ENCODE measurements at places on chromosomes 11 and 22.

DNA sequence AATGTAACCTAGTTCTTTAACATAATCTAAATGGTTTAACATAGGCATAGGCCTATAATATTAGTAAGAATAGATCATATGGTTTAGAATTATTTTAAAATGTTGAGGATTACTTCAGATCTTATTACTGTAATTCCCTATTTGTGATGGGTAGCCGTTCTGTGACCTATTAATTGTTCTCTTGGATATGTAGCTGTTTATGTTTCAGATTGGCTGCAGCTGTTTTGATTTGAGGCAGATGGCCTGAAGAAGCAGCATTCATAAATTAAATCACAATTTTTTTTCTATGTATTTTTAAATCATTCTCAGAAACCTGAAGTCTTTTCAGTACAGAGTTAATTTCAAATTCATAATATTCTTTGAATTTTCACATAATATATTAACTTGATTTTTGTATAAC lies 104.5 kb downstream of the PDE3B start:
- no peak for DNase-seq

- no peak for DNase-seq
Observed at GRCh38 chr11:16193897-16194381, 162.4 kb downstream of the SOX6 start.

GRCh38 chr22:46458525-46458924 lies 78.9 kb downstream of the CELSR1 start:
- DNase-seq, result no peak

DNA sequence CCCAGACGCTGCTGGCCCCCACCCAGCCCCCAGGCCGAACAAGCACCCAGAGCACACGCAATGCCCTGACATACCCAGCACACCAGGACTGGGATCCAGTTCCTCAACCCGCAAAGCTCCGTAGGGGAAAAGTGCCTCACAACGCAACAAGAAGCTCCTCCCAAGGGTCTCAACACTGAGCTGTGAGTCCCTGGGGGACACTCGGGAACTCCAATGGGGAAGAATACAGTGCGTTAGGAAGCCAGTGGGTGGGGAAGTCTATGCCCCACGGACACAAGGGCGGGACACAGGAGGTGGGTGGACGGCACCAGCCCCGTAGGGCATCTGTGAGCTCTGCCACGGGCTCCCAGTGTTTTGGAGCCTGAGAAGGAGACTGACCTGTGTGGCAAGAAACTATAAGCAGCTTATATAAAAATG lies 1.6 kb downstream of the DEAF1 start:
- no peak for DNase-seq

- no peak for DNase-seq
Observed at GRCh38 chr11:832529-833113, at the start of gene CD151. TSS of gene CD151 (plus strand) at chr11:832952. CDS start at chr11:836070, 3,118 bp downstream.

GRCh38 chr11:3001496-3001895 lies 9.4 kb upstream of the NAP1L4 start:
- no peak for DNase-seq

DNA sequence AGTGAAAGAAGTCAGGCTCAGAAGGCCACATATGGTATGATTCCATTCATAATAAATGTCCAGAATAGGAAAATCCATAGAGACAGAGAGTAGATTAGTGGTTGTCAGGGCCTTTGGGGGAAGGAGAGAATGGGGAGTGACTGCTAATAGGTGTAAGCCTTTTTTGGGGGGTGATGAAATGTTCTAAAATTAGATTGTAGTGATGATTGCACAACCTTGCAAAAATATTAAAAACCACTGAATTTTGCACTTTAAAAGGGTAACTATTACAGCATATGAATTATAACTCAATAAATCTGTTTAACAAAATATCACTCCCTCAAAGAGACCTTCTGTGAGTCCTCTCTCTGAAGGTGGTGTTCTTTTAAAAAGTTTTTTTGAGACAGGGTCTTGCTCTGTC lies 72.3 kb upstream of the GRK3 start:
- DNase-seq, result no peak

- DNase-seq, result no peak
Observed at GRCh38 chr22:49999063-49999945, 13.3 kb downstream of the IL17REL start.

- DNase-seq, result no peak
Observed at GRCh38 chr22:48224332-48224731, 1461.9 kb downstream of the TBC1D22A start.

- no peak for DNase-seq
Observed at GRCh38 chr11:7657306-7658025, 15.8 kb downstream of the CYB5R2 start.

DNA sequence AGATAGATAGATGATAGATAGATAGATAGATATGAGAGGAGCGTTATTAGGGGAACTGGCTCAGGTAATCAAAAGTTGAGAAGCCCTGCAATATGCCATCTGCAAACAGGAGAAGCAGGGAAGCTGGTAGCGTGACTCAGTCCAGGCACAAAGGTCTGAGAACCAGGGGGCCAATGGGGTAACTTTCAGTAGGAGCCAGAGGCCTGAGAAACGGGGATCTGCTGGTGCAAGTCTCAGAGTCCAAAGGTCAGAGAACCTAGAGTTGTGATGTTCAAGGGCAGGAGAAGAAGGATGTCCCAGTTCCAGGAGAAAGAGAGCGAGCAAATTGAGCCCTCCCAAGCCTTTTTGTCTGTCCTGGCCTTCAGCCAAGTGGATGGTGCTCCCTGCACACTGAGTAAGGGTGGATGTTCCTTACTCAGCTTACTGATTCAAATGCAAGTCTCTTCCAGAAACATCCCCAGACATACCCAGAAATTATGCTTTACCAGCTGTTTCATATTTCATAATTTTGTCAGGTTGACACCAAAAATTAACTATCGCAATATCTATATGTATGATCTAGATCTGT lies 87.8 kb upstream of the SLC22A12 start:
- DNase-seq, result no peak

DNA sequence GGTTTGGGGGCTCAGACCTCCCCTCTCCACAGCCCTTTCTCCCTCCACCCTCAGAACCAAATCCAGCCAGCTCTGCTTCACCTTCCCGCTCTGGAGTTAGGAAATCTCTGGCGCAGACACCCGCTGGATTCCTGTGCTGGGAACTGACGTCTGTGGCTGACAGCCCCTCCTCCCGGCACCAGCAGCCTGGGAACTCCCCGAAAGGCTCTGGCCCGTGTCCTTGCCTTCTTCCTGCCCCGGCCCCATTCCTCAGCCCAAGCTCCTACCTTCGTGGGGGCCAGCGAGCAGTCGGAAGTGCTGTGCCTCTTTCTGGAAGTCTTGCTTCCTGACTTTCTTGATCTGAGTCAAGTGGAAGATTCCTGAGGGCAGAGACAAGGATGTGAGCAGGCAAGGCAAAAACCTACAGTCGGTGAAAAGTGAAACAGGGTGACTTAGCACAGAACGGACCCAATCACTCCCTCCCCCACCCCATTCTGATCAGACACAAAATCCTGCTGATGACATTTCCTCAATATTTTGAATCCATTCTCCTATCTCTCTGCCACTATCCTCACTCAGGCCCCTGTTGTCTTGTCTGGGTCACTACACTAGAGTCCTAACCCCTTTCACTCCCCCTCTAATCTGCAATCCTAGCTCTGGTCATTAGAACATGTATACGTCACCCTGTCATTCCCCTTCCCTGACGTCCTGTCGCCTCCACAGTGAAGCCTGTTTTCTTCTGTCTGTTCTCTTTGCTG lies 34.1 kb downstream of the CHRDL2 start:
- no peak for DNase-seq

DNA sequence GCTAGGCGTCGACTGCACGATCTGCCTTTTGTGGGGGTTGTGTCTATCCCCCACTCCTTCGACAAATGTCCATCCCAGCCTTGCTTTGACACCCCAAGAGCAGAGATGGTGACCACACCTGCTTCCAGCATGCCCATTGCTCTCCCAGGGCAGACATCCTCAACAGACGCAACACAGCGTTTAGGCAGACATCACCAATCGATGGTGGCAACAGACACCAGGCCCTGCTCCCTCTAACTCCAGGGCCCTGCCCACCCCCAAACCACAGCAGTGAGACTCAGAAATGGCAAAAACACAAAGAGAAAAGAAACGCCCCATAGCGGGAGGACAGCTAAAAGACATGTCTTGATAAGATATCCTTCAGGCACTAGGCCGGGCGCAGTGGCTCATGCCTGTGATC lies 150.9 kb downstream of the CRYBB2 start:
- DNase-seq, result no peak

GRCh38 chr11:59839615-59840014 lies 5.7 kb downstream of the CBLIF start:
- DNase-seq, result no peak

DNA sequence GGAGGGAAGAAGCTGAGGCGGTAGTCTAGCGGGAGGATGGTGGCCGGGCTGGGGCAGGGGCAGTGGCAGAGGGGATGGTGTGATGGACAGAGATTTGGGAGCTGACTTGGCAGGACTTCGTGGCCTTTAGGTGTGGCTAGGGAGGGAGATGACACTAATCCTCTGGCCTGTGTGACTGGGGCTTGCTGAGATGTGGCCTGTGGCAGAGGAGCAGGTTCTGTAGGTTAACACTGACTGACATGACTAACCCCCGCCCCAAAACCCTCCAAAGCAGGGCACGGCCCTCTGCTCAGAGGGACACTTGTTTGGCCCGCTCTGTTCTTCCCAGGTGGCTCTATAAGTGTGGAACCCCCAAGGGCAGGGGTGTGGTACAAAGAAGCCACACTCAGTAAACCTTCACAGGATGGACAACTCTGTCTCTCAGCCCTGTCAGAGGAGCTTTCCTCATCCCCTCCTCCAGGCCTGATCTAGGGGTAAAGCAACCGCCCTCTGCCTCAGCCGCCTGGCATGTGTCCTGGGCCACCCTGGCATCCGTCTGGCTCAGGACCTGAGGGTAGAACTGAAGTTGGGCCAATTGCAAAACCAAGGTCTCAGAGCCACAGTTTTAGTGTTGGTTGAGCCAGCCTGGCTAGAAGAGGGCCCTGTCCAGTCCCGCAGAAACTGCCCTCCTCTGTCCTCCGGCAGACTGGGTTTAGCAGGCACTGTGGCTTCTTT lies 15.6 kb downstream of the TOM1 start:
- no peak for DNase-seq

DNA sequence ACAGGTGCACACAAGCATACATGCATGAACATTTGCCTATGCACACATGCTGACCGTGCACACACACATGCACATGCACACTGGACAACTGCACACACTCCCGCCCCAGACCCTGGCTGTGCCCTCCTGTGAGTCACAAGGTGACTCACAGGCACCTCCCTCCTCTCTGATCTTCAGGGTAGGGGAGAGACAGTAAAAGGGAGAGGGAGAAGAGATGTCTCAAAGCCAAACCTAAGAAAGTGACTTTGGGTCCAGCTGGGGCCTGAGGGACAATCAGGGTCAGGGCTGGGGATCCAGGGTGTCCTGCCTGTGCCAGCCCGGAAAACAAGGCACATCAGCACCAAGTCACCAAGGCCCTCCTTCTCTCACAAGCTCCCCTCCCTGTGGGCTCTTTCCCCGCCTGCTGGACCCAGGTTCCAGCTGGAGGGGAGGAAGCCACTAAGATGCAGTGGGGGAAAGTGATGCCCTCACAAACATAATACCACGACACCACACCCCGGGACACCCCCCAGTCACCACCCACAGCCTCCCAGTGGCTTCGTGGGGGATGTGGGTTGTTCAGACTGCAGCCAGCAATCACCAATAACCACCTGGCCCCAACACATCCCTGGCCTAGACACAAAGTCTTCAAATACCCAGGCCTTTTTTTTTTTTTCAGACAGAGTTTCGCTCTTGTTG lies 39.3 kb downstream of the PDGFB start:
- DNase-seq, result no peak

- no peak for DNase-seq
Observed at GRCh38 chr11:73028611-73029010, 113.5 kb downstream of the FCHSD2 start.

GRCh38 chr11:121489823-121490222 lies 37.1 kb upstream of the SORL1-AS1 start:
- DNase-seq, result no peak

- DNase-seq, result no peak
Observed at GRCh38 chr11:3709977-3710376, 38.8 kb upstream of the CHRNA10 start.

DNA sequence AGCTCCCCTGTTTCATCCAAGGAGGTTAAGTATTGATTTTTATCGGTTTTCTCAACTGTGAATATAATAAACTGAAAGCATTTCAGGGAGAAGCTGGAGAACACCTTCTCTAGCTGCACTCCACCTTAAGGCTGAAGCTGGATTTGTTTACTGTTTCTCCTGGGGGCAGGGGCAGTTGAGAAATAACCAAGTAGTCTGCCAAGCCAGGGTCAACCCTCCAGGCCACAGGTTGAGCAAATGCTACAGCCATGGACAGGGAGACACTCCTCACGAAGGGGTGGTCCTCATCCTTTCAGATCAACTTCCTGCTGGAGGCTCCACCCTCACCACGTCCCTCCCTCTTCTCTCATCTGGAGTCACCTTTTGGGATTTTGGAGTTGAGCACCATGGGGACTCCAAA lies at the start of gene TTC36:
Gene TTC36 (plus strand): TSS at position 366 of the 400 bp plus-strand sequence. CDS start 21 bp downstream, at position 387.
- DNase-seq, result no peak

- no peak for DNase-seq
Observed at GRCh38 chr11:110907629-110908028, 195.4 kb upstream of the ARHGAP20 start.

DNA sequence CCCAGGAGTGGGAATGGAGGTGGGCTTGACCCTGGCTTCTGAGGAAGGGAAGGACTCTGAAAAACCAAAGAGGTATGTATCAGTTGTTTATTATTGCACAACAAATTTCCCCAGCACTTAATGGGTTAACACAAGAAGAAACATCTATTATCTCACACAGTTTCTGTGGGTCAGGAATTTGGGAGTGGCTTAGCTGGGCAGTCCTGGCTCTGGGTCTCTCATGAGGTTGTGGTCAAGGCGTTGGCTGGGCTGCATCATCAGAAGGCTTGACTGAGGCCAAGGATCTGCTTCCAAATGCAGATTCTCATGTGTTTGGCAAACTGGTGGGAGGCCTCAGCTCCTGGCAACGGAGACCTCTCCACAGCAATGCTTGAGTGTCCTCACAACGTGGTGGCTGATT lies 17.5 kb upstream of the SMIM38 start:
- DNase-seq, result no peak

DNA sequence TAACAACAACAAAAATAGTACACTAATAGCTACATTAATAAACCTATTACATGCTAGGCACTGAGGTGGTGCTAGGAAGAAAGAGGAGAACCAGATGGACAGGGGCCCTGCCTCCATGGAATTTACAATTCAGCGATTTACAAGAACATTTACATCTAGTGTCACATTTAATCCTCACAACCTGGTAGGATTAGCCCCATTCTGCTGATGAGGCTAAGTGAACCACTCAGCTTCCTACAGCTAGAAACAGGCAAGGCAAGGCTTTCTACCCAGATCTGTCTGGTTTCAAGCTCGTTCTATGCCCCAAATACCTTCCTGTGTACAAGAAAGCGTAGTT lies 368.4 kb downstream of the BUD13 start:
- DNase-seq, result no peak

- DNase-seq, result no peak
Observed at GRCh38 chr11:1082346-1082727, 7.7 kb downstream of the MUC2 start.

Data from activated T-helper 1 cell treated with anti-CD3 and anti-CD28 coated beads, Interleukin-2, amount 50 U/mL, for 16 hours (primary cell).